ENCODE measurements at places on chromosomes 1 and 21.

GRCh38 chr1:27026621-27027574 lies 14.2 kb upstream of the TENT5B start:
- DNase-seq: peak; percentile 74

DNA sequence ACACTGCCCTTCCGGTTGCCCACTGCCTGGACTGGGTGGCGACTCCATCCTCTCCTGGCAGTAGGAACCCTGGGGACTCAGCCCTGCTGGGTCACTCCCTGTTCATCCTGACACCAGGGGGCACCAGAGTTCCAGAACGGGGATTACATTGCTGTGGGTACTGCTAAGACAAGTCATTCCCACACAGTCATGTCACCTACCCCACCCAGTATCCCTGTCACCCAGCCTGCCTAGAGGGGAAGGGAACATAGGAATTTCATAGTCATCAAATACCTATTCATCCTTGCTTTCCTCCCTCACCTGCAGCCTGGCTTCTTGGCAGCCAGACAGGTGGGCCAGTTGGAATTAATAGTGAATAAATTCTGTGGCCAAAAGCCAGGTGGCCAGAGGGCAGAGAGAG lies 9.8 kb upstream of the SFN start:
- peak; percentile 73 for DNase-seq

DNA sequence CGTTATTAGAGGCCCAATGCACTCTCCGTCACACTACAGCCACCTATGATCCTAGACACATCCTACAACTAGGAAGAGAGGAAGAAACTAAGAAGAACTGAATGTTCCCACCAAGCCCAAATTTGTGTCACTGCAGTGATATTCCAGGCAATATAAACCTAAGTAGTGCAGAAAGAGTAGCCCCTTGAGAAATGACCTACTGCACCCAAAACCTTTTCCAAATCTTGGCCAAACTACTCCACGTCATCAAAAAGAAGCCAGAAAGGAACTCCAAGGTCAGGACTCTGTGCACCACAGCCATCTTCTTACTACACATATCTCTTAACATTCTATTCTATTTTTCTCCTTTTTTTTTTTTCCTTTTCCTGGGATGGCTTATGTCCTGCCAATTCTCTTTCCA lies 60.2 kb downstream of the ADAMTS1 start:
- no peak for DNase-seq

GRCh38 chr1:218247339-218247738 lies 37.8 kb upstream of the RRP15 start:
- DNase-seq: no peak

- peak; percentile 24 for DNase-seq
Observed at GRCh38 chr1:150072959-150073358, 5.4 kb downstream of the VPS45 start.

GRCh38 chr1:108200687-108201051 lies 526 bp upstream of the SLC25A24 start:
- peak; percentile 59 for DNase-seq

DNA sequence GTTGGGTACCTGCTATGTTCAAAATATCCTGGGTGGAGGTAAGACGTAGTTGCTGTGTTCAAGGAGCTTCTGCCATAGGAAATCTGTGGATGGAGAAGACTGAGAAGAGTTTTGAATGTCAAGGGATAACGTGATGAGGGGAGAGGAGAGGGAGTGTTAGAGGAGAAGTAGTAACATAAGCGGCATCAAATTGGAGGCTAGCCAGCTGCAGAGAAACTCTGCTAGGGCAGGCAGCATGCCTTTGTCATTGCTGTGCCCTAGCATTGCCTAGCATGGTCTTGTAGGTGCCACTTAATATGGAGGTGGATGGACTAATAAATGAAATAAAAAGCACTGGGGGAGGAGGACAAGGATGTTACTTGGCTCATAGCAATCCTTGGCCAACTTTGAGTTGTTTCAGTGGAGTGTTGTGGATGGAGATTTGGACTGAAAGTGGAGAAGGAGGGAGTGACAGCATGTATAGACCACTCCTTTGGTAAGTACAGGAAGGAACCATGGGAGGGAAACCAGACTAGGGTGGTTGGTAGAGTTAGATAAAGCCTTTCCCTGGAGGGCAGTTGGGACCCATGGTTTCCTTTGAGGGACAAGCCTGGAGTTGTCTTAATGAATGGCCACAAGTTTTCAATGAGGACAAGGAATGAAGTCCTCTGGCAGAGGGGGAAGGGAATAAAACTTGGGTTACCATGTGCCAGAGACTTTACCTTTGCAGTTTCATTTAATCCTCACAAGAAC lies 6.3 kb downstream of the VANGL1 start:
- DNase-seq: no peak

DNA sequence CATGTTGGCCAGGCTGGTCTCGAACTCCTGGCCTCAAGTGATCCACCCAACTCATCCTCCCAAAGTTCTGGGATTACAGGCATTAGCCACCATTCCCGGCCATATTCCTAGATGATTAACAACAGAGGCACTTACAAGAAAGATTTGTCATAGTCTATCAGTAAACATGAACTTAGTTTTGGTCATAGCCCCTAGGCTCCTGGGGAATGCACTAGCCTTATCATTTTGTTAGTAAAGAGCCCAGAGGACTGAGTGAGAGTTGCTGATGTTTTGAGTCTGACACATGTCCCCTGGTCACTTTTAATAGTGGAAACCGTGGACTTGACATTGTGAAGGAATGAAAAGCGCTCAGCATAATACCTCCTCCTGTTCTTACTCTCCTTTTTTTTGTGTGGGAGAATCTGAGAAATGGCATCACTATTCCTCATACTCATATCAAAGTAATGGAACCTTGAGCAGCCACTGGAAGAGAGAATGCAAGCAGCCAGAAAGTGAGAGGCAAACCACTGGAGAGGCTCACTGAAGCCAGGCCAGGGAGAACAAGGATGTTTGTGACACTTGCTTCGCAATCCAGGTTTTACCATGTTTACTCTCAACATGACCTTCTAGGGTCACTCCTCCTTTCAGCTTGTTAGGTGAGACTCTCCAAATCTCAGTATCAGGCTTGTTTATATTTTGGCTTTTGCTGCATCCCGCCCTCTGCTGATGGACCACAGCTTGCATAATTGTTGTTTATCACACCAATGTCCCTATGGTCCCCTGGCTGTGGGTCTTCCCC lies 14.8 kb downstream of the ATP1B1 start:
- DNase-seq: no peak

- DNase-seq: no peak
Observed at GRCh38 chr1:187848321-187848720, 1019.6 kb downstream of the PLA2G4A start.

GRCh38 chr1:117070124-117070523 lies 10.0 kb downstream of the TTF2 start:
- DNase-seq: peak; percentile 68

- DNase-seq: no peak
Observed at GRCh38 chr1:59265622-59266021, 31.3 kb upstream of the FGGY start.

DNA sequence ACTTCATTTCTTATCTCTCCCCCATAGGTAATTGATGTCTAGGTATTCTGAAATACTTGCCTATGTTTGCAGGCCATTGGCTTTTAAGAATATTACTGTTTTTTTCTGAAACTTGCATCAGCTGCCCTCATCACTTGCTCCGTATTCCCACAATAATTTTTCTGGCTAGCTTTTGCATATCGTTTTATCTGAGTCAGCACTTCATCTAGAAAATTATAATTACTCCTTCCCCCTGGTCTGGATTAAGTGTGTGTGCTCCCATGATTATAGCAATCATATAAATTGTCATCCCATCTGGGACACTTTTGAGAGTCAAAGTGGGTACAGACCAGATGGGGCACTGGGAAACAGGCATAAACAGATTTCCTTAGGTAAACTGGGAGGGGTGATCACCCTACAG lies 583.2 kb upstream of the B3GALT2 start:
- DNase-seq: peak; percentile 35

DNA sequence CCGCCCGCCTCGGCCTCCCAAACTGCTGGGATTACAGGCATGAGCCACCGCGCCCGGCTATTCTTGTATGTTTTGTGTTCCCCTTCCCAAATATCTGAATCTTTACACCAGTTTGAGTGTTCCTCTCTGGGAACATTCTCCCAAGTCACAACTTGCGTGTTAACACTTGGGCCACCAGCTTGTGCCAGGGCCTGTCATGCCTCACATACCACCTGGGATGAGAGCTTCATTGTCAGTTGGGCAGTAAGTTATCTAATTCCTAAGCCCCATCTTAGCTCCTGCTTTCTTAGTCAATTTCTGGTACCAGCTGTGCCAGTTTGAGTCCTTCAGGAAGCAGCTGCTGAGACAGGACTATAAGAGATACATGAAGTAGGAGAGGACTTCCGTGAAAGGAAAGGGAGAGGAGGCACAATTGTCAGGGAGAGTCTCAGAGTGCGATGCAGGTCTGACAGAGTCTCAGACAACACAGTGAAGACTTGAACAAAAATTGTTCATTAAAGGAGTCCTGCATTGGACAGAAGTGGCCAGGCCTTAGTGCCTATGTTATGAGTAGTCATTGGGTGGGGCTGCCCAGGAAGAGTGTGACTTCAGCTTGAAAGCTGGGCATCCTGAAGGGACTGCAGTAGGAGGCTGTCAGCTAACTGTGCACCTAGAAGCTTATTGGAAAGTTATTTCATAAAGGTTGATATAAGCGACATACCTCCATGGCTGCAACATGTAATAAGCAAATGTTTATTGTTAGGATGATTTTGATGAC lies 17.3 kb downstream of the ZFYVE9 start:
- no peak for DNase-seq

GRCh38 chr21:38383411-38384237 lies 114.7 kb downstream of the ERG start:
- DNase-seq: no peak

DNA sequence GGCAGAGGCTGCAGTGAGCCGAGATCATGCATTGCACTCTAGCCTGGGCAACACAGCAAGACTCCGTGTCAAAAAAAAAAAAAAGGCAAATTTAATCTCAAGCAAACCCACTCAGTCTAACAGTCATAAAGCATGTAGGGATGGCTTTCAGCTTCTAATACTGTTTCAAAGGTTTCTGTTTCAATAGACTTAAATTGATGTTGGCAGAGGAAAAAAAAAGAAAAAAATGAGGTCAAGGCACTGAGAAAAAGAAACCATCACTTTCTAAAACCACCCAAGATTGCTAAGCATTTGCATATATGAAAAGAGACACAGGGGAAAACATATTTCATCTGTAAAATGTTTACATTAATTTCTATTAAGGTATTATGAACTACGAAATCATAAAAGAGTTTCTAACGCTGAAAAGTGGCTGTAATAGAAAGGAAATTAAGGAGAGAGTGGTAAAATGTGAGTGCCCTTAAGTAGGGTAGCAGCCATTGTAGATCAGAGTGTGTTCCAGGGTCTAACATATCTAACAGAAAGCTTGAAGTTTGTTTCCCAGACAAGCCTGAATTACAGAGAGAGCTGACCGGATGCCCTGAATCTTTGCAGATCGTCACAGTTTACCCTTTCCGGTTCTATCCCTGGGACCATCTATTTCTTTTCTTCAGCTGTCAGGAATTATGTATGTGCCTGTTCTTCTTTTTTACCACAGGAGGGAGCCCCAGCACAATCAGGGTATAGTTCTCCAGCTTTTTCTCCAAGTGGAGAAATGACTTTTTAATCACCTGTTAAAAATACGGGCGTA lies 70.0 kb downstream of the PLD5 start:
- DNase-seq: peak; percentile 46

DNA sequence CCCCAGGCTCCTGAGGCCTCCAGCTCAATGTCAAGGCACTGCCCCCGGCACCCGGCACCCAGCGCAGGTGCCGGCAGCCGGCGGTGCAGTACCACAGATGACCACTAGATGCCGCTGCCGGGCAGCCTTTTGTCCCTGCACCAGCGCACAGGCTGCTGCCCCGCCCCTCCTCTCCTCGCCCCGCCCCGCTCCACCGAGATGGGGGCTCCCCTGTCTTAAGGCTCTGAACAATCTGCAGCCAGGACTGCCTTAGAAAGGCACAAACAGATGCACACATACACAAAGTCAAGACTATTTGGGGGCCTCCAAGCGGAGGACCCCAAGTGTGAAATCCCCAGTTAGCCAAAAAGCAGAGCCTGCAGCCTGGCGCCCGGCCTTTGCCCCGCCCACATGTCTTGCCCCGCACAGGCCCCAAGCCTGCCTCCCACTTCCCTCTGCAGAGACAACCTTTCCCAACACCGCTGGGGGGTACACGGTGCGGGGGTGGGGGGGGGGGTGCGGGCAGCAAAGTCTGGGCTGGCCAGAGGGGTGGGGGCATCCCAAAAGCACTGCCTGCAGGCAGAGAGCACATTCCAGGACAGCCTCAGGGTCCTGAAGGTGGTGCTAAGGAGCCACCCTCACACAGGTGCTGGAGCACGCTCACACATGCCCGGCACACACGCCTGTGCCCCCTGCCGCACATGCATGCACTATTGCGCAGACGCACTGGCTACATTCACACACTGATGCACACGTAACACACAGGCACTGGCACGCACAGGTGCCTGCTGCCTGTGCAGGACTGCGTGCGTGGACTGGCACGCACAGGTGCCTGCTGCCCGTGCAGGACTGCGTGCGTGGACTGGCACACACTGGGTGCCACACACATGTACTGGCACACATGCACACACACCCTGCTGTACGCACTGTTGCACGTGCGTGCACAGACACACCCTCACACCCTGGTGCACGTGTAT lies 37.1 kb downstream of the ARHGEF16 start:
- DNase-seq: peak; percentile 41

- peak; percentile 49 for DNase-seq
Observed at GRCh38 chr1:160117709-160118183, 2.2 kb downstream of the ATP1A2 start.

DNA sequence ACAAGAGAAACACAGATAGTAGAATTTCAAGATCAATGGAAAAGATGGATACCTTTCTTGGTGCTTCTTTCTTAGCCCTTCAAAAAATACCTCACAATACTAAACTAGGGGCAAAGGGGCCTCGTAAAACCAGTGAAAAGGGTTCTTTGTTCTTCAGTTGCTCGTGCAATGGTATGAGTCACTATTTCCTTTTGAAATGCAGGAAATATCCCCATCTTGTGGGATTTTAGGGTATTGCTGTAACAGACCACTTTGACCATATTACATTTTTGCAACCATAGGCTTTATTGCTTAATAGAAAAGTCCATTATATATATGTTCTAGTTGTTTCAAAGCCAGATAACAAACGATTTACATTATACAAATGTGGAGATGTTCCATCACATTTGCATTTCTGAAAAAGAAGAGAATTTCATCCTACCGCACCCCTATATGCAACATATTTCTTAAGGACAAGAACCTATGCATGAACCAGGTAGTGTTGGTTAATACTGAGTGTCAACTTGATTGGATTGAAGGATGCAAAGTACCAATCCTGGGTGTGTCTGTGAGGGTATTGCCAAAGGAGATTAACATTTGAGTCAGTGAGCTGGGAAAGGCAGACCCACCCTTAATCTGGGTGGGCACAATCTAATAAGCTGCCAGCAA lies 88.6 kb upstream of the PKN2 start:
- DNase-seq: peak; percentile 12
